ENCODE measurements at places on chromosomes 3 and 15.

GRCh38 chr3:48985831-48986376 lies 4.1 kb upstream of the P4HTM start:
- peaks cover 52% of the 10 kb centered on the region for H3K36me3 ChIP-seq
- peaks cover 16% of the 10 kb centered on the region for H3K4me1 ChIP-seq
- H3K27me3 ChIP-seq, result no peaks in the 10 kb centered on the region
- DNase-seq, result no peak
- H3K27ac ChIP-seq, result no peak overlapping the region

DNA sequence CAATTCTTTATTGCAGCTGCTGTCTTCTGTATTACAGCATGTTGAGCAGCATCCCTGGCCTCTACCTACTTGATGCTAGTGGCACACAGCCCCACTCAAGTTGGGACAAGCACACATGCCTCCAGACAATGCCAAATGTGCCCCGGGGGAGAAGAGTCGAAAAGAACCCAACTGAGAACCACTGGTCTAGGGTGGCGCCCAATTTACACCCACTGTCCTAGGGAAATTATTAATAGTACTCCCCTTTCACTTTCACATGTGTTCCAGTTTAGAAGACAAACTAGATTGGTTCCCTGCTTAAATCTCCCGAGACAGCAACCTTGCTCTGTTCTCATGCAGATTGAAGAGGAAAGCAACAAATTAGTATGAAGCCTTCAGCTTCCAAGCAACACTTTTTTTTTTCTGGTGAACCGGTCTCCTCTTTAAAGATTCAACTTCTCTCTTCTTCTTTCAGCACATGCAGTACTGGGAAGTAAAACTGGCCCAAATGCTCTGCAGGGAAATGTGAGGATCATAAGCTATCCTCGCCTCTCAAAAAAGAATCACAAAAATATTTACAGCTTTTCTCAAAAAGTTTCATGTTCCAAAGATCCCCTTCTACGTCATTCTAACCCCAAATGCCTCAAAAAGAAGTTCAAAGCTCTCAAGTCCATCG lies 823.9 kb upstream of the CFAP20DC start:
- H3K4me3 ChIP-seq, result no peak overlapping the region
- no peaks in the 10 kb centered on the region for H3K4me1 ChIP-seq
- no peaks in the 10 kb centered on the region for H3K27me3 ChIP-seq
- DNase-seq, result no peak

DNA sequence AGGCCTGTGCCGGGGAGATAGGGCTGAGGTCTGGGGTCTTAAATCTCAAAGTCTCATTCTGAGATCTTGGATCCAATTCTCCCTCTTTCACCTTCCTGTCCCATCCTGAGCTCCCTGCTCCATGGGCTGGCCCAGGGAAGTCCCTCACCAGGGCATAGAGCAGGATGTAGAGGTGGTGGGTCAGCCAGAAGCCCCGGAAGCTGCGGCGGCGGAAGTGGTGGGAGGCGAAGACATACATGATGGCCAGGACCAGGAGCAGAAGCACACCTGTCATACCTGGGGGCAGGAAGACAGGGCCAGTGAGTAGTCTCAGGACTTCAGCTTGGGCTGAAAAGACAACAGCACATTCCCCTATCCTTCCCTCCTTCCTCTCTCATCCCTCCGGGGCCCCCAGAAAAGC lies 16.5 kb downstream of the DUOX2 start:
- no peaks in the 10 kb centered on the region for H3K4me1 ChIP-seq
- DNase-seq, result no peak
- no peak overlapping the region for H3K4me3 ChIP-seq
- no peak overlapping the region for H3K27ac ChIP-seq

- no peaks in the 10 kb centered on the region for H3K36me3 ChIP-seq
- H3K4me1 ChIP-seq, result peaks cover 15% of the 10 kb centered on the region
- no peak overlapping the region for H3K4me3 ChIP-seq
- no peak for DNase-seq
- H3K27me3 ChIP-seq, result no peaks in the 10 kb centered on the region
Measured at GRCh38 chr3:40714771-40715345, 190.1 kb downstream of the ZNF621 start.

Measured in lower lobe of right lung (tissue), 2 donors.